ENCODE measurements at places on chromosomes 16 and 17. TPM values are rescaled to one million over a fixed set of nuclear protein-coding genes. Genes with fewer than 3 reads are reported as not detected.

Gene MEIOB
- total RNA-seq, result not detected

Gene UNC13D
- 32.7 TPM for total RNA-seq

Gene SRP68
- total RNA-seq, result 47.8 TPM

- DNase-seq, result no peak
These were observed 163.9 kb downstream of the ZFHX3 start for GRCh38 chr16:72884037-72884436.

- no peak for DNase-seq
These were observed 15.1 kb downstream of the FAM117A start for GRCh38 chr17:49748791-49749190.

- DNase-seq, result no peak
These were observed 5.3 kb downstream of the CLEC19A start for GRCh38 chr16:19290860-19291259.

- no peak for DNase-seq
These were observed 385.4 kb upstream of the CDH5 start for GRCh38 chr16:65981057-65981456.

DNA sequence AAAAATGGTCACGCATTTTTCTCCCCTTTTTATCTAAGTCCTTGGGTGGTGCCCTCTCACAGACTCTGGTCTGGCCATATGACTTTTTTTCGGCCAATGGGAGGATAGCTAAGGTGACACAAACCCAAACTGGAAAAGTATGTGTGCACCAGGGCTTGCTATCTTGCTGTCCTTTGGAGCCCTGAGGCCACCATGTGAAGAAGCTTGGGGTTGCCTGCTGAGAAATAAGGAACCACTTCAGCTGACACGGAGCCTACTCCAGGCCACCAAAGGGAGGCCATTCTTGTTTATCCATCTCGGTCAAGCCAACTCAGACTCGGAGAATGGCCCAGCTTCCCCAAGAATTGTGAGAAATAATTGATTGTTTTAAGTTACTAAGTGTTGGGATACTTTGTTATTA, 111.4 kb upstream of the ZFHX3 start:
- DNase-seq, result no peak

GRCh38 chr16:84498223-84498610, 6.2 kb downstream of the MEAK7 start:
- DNase-seq, result no peak

DNA sequence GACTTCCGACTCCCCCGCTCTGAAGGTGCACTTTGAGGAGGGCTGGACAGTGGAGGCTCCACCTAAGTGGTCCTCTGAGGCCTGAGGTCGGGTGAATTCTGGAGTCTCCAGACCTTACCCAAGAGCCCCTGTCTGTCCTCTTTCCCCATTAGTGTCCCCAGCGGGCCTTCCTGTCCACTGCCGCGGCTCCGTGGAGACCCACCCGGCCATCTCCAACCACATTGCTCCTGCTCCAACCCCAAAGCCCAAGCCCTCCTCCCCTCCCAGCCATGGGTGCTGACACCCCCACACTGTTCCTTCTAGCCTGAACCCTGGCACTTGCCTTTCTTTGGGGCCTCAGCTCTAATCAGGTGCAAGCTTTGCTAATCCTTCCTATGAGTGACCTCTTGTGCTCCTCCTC, 283.1 kb upstream of the TNRC6C start:
- no peak for DNase-seq

- no peak for DNase-seq
These were observed 120.0 kb upstream of the TBX2 start for GRCh38 chr17:61279476-61280145.

All from stomach (tissue), 19 donors.